Stimulated activated CD4-positive, alpha-beta T cell treated with anti-CD3 and anti-CD28 coated beads, Interleukin-15, amount 100 ng/mL, for 24 hours (primary cell): ENCODE measurements at places on chromosomes 1 and 21.
A peak's percentile ranks its signal among the peaks of the same experiment; 100 is the strongest.

DNA sequence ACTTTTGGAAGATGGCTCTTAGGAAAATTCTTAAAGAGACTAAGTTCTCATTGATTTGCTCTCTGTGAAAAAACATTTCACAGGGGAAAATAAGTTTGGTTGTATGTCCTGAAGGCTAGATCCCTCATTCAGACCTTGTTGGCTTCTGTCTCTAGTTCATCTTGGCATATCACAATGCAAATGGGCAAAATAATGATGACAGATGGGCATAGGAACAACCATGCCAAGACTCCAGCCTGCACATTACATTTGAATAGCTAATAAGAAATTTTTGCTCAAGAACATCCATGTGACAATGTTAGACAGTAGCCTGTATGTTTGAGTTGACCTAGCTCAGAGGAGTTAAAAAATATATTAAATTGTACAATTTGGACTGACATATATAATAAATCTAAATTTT lies 292.9 kb downstream of the PLA2G4A start:
- DNase-seq: no peak

DNA sequence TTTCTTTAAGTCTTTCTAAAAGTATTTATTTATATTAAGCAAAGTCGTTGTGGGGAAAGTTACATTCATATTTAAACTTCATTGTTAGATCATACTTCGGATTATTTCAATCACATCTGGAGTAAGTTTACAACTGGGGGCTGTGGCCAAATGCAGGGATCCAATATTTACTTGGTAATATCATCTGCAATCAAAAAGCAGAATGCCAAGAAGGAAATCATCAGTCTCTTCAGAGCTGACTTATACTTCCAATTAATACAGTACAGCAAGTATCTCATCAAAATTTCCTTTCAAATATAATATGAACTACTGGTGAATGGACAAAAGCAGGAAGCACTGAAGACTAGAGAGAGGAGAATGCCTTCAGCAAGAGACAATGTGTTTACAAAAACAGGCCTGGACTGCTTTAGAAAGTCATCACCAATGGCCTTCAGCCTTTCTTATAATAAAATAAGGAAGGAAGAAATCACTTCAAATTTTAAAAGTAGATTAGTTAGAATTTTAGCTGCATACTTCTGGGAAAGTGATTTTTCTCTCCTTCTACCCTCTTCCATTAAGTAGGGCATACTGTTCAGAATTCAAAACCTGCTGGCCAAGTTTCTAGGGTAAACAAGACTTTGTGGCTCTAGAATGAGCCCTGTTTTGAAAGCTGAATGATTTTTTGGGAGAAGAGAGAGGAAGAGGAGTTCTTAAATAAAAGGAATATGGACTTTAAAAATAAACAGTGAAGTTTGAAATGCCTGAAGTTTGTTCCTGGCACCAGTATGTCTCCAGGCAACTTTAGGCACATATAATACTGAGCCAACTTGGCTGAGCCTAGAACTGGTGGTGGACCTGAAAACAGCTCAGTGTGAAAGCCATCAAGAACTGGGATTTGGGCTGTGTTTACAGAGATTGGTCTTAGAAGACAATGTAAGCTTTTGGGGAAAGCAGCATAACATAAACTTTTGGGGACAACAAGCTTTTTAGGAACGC lies 22.2 kb upstream of the MYOC start:
- no peak for DNase-seq

DNA sequence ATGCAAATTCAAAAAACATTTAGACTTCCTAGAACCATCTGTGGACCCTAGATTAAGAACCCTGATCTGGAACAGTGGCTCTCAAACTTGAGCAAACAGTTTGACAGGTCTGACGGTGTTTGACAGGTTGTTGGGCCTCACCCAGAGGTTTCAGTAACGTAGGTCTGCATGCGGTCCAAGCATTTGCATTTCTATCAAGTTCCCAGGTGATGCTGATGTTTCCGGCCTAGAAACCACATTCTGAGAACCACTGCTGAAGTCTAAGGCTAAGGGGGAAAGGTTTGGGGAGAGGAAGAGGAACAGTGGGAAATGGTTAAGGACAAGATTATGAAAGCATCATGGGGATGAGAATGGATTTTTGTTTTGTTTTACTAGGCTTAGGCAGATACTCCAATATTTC lies 48.6 kb downstream of the MDM4 start:
- peak; percentile 33 for DNase-seq

- no peak for DNase-seq
These were observed 36.9 kb downstream of the ATP1B1 start for GRCh38 chr1:169143346-169143745.

DNA sequence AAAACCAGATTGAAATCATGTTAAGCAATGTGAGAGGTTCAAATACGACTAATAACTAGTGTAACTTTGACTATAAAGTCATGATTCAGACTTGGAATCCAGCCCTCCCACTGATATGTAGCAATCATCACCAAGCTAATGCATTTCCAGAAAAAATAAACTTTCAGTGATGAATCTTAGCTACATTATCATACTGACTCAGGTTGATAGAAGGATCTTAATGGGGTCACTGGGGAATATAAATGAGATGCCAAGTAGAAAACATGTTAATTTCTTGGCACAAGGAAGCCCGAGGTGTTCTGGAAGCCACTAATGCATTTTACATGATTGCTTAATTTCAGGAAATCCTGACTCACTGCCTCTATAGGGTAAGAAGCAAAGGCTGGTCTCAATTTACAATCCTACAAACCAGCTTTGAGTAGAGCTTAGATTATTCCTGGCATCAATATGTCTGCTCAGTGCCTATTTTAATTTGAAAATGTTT lies 67.7 kb downstream of the SELENOF start:
- no peak for DNase-seq

DNA sequence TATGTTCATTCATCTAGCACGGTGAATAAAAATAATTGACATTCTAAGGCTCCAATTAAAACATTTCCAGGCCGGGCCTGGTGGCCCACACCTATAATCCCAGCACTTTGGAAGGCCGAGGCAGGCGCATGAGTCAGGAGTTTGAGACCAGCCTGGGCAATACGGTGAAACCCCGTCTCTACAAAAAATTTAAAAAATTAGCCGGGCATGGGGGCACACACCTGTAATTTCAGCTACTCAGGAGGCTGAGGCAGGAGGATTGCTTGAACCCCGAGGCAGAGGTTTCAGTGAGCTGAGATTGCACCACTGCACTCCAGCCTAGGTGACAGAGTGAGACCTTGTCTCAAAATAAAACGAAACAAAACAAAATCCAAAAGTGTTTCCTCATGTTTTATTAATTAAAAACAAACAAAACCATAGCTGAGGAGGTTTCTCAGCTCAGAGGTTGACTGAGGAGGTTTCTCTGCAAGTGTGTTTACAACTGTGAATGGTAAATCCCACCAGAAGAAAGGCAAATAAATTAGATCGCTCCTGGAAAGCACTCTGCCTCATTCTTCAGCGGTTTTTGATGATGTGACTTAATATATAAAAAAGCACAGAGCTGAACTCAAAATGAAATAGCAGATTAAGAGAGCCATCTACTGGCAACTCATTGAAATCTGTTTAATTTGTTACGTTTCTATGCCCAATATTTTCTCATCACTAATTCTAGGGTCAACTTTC lies 37.7 kb upstream of the ATG4C start:
- DNase-seq: no peak

GRCh38 chr1:97833881-97834280 lies 87.0 kb downstream of the DPYD start:
- DNase-seq: no peak

- DNase-seq: no peak
These were observed 287.7 kb downstream of the HHAT start for GRCh38 chr1:210616356-210616755.

GRCh38 chr1:53051676-53052075 lies 10.3 kb upstream of the PODN start:
- DNase-seq: no peak

DNA sequence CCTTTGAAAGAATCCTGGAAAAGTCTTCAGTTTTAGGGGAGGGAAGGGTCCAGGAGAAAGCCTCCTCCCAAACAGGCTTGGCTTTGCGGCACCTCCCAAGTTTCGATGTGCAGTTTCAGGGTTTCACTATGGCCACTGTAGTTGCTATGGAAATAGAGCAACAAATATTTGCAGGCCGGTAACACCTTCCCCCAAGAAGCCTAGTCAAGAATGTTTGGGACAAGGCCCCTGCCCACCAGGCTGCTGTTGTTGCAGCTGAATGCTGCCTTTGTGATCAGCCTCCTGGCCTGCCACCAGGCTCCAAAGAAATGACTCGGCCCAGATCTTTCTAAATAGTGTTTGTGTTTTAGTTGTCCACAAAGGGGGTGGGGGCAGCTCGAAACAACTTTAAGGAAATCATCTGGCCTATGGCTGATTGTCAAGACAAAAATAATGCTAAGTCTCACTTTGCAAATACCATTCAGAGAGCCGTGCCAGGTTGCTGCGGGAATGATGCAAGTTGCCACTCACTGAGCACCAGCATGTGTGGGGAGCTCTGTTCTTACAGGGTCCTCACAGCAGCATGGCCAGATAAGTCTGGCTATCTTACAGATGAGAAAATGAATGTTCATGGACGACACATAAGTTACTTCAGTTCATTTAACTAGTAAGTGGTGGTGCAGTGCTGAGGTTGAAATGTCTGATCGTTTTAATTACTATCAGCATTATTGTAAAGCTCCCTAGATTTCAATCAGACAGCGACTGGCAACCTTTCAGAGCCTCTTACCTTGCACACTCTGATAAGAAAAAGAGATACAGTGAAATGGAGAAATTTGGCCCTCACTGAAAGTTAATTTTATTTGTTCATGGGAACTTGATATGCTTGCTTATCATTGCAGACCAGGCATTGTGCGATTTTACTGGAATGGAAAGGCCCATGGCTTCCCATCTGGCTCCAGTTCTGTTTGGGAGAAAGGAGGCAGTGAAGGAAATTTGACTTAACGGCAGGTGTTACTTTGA lies 91.2 kb upstream of the JUN start:
- no peak for DNase-seq

DNA sequence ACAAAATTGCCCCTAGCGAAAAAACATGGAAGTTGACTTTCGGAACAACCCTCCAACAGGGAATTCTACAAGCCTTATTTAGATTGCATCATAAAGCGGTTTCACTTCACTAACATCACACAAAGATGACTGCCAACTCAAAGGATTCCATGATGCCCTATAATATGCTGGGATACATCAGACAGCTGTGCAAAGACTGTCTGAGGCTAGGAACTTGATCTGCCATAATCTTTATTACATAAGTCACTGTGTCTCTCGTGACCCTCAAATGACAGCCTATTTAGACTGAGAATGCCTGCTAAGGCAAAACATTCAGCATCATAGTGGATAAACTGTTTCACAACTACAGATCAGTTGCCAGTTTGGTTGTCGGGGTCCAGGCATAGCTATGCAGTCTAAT lies 23.8 kb downstream of the FH start:
- no peak for DNase-seq

GRCh38 chr1:30400507-30400906 lies 322.9 kb downstream of the MATN1 start:
- no peak for DNase-seq

GRCh38 chr1:224064150-224064549 lies 49.8 kb upstream of the FBXO28 start:
- DNase-seq: no peak

DNA sequence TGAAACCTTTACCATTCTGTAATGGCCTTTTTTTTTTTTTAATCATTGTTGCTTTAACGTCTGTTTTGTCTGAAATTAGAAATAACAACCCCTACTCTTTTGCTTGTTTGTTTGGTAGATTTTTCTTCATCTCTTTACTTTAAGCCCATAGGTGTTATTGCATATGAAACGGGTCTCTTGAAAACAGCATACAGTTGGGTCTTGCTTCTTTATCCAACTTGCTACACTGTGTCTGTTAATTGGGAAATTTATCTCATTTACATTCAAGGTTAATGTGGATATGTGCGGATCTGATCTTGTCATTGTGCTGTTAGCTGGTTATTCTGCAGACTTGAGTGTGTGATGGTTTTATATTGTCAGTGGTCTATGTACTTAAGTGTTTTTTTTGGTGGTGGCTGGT lies 78.9 kb upstream of the COP1 start:
- no peak for DNase-seq

DNA sequence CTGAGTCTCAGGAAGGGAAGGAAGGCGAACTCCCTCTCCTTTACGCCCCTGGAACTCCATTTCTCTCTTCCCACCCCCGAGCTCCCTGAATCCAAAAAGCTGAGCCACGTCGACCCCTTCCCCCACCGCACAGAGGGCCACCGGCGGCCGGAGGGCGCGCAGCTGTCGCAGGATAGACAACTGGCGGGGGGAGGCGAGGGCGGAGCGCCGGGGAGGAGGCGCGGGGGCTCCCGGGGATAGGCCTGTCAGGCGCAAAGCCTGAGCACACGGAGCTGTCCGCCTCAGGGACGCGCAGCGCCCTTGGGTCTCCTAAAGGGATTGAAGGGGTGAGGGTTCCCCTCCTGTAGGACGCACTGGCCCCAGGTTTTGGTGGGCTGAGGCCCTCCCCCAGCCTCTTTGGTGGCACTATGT lies 752 bp upstream of the ACTA1 start:
- no peak for DNase-seq

DNA sequence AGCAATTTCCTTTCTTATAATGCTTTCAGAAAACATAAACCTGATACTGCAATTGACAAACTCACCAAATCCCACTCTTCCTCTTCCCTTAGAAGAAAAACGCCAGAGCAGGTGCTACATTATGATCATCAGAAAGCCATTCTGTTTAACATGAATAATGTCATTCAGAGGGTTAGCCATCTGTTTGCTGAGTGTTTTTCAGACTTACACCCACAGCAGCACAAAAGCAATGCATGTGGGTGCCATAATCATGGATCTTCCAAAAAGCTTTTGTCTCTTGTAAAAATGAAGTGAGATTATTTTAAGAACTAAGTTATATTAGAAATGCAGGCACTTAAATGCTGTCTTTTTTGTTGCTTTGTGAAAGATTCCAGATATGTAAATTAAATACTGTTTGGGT lies 204.6 kb upstream of the TMPRSS15 start:
- no peak for DNase-seq

GRCh38 chr1:151401125-151401788 lies 1.9 kb downstream of the PSMB4 start:
- DNase-seq: no peak
